ENCODE measurements at places on chromosomes 12 and 14.

DNA sequence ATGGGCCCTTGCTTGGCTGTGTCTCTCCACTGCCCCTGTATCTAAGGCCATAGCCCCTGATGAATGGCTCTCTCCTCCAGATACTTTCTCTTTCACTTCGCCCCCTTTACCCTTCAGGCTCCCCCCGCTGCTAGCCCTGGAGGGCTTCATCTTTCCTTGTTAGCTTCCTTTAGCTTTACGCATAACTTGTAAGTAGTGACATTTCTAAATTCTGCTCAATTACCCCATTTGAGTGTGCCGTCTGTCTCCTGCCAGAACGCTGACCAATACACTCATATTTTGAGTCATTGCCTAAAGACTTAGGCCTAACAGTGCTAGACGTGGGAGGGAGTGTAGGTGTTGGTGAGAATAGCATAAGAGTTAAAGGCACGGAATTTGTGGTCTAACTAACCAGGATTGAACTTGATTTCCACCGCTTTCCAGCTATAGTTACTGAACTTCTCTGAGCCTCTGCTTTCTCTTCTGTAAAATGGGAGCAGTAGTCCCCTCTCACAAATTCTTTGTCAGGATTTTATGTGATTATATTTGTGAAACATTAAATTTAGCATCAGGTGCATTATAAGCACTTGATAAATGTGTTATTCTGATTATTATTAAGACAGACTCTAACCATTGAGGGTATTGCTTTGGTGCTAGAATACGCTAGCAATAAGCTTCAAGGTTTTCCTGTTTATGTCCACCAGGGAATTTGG is 129.3 kb downstream of the ZFP36L1 start:
- DNase-seq: no peak

- DNase-seq: no peak
These were observed 103.5 kb downstream of the RPAP3 start for GRCh38 chr12:47602325-47602724.

- no peak for DNase-seq
These were observed 948.8 kb downstream of the TRHDE start for GRCh38 chr12:73220951-73221350.

DNA sequence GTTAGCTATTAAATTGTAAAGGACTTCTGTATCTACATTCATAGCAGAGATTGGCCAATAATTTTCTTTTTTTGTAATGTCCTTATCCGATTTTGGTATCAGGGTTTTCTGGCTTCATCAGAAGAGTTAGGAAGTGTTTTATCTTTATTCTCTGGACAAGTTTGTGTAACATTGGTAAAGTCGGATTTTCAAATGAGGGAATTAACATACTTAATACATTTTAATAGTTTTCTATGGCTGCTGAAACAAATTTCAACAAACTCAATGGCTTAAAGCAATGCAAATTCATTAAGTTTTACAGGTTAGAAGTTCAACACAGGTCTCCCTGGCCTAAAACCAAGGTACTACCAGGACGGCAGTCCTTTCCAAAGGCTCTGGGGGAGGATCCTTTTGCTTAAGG is 13.2 kb upstream of the SLC8A3 start:
- DNase-seq: no peak

- no peak for DNase-seq
These were observed 4.0 kb downstream of the RBM19 start for GRCh38 chr12:113961921-113962710.

- no peak for DNase-seq
These were observed 21.6 kb upstream of the TMEM229B start for GRCh38 chr14:67510121-67510520.

- DNase-seq: no peak
These were observed 9.5 kb downstream of the CLIP1 start for GRCh38 chr12:122412851-122413433.

DNA sequence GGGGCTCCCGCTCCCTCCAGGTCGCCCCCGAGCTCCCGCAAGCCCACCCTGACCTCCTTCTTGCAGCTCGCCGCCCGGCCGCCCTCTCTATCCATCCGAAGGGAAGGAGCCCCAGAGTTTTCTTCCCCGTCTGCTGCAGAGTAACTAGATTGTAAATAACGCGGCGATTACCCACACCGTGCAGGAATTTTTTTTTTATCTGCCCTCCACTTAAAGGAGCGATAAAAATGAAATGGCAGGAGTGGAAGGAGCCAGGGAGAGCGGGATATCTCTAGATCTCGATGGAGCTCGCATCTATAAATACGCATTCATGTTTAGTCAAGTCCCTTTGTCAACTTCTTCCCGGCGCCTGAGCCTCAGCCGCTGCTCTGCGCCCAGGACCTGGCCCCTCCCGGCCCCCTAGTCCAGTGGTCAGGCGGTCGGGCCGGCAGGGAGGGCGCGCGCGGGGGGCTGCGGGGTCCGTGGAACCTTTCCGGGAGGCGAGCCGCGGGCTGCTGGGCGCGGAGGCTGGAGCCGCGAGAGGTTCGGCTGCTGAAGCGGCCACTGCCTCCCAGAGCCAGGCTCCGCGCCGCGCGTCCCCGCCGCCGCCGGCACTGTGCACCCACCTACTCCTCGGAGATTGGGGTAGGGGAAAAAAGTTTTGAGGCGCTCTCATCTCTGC is 386.0 kb downstream of the BCAT1 start:
- DNase-seq: no peak

DNA sequence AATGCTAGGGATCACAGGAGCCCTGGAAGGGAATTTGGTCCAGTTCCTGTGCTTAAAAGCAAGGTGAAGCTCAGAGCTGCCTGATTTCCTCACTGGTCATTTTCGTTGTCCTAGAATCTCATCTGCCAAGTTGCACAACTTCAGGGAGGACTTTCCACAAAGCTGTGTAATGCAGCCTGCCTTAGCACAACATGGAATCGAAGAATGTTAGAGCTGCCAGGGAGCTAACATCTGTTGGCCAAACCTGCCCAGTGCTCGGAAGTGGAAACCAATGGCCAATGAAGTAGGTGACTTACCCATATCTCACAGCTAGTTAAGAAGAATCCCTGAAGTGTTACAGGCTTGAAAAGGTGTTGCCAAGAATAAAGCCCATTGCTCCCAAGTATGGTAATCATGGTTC is 79.9 kb upstream of the SSTR1 start:
- DNase-seq: no peak

GRCh38 chr14:102633906-102634595 is 41.6 kb downstream of the RCOR1 start:
- no peak for DNase-seq

Data from mesenteric fat pad (tissue), 1 donor.